Type B pancreatic cell (in vitro differentiated cells): ENCODE measurements at places on chromosomes 2 and 18.

DNA sequence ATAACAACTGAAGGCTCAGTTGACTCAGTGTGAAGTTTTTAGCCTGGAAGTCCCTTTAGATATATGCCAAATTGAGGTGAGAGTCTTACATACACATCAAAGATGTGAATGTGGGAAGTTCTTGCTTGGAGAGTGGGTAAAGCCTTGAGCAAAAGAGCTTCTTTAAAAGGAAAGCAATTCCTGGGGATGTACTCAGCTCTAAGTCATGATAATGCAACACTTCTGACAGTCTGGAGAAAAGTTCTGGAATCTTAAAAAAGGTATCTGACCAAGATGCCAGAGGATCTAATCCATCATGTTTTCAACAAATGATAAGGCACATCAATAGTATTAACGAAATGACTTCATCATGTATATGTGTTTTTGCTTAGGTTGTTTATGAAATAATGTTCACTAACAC, 351.2 kb downstream of the CDH19 start:
- DNase-seq = no peak

- DNase-seq = no peak
These were observed 11.7 kb downstream of the CREG2 start for GRCh38 chr2:101375653-101376052.

DNA sequence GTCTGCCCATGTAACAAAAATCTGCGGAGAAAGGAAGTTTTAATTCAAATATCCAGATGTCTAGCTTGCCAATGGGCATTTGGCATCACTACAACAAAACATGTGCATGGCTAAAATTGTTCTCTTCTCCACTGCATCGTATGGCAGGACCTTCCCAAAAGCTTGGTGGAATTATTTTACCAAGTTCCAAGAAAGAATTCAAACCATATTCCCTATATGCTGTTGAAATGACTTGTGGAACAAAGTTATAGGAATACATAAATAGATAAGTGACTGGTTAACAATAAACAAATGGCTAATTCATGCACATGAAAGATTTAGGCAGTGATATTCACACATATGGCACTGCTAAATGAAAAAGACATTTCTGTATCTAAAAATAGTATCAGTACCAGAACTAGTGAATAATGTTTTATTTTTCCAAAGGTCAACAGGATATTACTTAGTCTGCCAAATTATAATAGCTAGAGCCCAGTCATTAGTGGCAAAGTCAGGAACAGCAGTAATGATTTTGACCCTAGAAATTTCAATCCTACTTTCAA, 425.4 kb upstream of the VRK2 start:
- no peak for DNase-seq

DNA sequence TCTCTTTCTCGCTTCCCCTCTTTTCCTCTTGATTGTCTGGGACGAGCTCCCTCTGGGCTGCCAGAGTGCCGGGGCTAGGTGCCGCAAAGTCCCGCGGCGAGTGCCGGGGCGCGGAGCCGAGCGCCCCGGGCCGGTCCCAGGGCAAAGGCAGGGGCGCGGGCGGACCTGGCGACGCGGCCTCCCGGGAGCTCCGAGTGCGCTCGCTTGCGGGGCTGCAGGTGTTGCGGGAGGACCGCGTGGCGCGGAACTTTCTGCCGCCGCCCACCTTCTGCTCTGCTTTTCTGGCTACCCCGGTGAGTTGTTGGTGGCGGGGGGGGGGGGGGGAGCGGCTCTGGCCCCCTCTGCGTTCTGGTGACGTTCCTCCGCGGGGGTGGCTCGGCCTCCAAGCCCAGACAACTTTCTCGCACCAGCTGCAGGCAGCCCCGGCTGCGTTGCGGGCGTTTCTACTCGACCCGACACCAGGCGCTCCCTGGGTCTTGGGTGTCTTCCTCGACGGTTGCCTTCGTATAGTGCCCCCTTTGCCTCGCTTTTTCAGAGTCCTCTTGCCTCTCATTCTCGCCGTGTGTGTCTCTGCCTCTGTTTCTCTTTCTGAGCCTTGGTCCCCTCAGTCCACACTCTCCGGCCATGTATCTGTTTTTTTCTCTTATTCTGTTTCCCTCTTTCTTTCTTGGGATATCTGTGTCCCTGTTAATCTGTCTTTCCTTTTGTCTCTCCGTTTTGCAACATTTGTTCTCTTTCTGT, 759 bp downstream of the GALNT13 start:
- peak; percentile 69 for DNase-seq
